AG09319 (cell line): ENCODE measurements at places on chromosomes 16 and 17.

DNA sequence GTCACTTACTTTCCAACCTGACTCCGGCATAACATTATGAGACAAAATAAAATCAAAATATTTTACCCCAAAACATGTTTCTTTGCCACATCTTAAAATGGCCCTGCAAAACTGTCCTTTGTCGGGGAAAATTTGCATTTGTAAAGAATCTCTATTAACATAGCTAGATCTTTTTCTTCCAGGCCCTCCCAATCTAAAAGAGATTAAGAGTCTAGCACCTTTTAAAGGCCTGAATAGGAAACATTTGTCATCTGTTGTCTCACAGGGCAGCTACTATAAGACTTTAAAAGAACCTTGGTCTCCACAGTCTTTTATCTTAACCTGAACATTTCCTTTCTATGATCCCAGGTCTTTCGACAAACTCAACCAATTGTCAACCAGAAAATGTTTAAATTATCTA is 18.1 kb upstream of the DHRS7B start:
- DNase-seq = no peak

DNA sequence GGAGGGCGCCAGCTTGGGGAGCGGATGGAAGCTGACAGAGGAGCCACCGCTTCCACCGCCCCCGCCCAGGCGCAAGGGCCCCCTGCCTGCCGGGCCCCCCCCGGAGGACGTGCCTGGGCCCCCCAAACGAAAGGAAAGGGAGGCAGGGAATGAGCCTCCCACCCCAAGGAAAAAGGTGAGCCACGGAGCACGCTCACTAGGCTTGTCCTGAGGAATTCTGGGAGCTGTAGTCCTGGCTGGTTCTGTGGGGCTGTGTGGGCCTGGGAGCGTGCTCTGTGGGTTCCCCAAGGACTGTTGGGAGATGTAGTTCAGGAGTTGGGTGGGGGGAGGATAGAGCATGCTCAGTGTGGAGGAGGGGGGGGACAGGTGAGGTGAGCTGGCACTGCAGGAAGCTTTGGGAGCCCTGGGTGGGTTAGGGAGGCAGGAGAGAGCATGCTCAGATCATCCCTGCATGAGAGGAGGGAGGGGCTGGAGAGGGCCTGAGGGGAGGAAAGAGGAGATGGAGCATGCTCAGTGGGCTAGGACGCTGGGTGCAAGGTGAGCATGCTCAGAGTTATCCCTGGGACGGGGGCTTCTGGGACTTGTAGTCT is 4.5 kb downstream of the FBXL19 start:
- no peak for DNase-seq

GRCh38 chr17:13478326-13478830 is 123.4 kb downstream of the HS3ST3A1 start:
- DNase-seq = no peak

- DNase-seq = no peak
Observed at GRCh38 chr16:67551091-67551490, 11.2 kb upstream of the CTCF start.

GRCh38 chr17:80559825-80560251 is 15.2 kb downstream of the RPTOR start:
- DNase-seq = no peak

DNA sequence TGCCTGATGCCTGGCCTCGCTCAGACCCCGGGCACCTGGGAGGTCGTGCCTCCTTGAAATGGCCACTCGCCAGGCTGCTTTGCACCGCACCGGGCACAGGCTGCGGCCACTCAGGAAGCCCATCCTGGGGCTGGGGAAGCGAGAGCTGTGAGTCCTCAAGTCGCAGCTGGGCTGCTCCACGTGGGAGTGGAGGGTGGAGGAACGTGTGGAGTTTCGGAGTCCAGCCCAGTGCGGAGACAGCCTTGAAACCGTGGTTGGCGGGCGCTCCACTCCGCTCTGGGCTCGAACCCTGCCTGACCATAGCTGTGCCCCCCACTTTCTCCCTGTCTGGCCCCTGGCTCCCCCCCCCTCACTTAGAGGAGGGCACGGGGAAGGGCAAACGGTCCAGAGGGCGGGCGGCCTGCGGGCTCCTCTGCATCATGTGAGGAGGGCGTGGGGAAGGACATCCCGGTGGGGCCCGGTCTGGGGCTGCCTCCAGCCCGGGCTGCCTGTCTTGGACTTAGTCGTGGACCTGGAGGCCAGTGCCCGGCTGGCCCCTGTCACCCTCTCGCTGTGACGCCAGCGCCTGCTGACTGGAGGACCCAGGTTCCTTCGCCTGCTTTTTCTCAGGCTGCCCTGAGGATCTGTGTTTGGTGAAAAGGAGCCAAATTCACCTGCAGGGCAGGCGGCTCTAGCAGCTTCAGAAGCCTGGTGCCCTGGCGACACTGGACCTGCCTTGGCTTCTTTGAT is 2.5 kb downstream of the UBE2I start:
- DNase-seq = no peak

DNA sequence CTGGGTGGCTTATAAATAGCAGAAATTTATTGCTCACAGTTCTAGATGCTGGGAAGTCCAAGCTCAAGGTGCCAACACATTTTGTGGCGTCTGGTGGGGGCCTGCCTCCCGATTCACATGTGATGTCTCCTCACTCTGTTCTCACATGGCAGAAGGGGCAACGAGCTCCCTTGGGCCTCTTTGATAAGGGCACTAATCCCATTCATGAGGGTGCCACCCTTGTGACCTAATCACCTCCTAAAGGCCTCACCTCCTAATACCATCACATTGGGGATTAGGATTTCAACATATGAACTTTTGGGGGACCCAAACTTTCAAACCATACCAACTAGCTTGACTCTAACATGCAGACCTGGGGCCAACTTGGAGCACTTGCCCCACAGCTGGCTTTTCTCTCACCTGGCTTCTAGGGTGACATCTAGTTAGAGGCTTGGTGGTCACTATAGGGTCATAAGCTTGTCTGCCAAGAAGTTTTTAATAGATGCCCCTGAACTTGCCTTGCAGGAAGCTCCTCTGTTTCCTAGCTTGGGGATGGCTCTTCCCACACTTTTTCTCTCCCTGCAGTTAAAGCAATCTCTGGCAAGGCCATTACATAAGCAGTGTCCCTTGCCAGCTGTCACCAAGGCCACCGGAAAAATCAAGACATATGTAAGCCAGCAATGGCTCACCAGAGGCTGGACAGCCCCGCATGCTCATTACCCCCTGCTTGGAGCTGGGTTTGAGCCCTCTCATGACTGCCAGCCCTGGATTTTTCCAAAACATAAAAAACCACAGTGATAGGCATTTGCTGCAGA is 8.4 kb upstream of the MED9 start:
- no peak for DNase-seq

DNA sequence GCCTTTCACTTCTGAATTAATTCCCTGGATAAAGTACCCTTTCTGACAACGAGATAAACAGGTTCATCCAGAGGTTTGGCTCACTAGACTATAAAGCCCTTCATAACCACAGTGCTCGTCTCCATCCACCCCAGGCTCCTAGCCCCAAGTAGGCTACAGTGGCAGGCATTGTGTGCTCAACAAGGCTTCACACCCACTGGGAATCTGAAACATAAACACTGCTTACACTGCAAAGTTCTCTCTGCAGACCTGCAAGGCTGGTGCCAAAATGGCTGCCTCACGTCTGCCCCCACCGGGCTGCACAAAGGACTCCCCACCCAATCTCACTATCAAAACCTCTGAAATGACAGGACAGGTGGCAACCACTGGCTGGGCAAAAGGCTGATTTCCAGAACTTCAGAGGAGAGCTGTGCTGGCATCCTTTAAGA is 5.1 kb upstream of the HLF start:
- DNase-seq = no peak

DNA sequence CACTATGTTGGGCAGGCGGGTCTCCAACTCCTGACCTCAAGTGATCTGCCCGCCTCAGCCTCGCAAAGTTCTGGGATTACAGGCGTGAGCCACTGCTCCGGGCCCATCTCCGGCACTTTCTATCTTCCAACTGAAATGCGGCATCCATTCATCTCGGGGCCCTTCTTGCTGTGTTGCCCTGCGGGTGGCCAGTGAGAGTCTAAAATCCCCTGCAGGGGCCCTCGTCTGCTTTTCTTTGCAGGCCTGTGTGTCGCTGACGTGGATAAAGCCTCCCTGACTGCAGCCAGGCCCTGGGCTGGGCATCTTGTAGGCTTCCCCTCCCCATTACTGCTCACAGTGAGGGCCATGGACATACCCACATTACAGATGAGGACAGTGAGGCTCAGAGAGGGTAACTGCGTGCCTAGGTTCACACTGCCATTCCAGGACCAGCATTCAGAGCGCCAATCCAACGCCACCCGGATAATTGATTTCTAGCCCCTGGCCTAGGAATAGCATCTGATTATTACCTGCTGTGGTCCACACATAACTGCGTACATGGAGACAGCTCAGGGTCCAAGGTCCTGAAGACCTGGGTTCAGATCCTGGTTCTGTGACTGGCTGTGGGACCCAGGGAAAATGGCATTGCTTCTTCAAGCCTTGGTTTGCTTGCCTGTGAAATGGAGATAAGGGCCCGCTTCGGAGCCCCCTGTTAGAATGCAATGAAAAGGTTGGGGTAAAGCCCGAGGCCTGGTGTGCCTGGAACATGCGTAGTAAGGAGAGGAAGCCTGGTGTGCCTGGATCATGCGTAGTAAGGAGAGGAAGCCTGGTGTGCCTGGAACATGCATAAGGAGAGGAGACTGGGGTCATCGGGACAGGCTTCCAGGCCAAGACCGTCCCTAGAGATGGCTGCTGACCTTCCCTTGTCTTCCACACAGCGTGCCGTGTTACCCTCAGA is 25.0 kb downstream of the CRISPLD2 start:
- DNase-seq = no peak

DNA sequence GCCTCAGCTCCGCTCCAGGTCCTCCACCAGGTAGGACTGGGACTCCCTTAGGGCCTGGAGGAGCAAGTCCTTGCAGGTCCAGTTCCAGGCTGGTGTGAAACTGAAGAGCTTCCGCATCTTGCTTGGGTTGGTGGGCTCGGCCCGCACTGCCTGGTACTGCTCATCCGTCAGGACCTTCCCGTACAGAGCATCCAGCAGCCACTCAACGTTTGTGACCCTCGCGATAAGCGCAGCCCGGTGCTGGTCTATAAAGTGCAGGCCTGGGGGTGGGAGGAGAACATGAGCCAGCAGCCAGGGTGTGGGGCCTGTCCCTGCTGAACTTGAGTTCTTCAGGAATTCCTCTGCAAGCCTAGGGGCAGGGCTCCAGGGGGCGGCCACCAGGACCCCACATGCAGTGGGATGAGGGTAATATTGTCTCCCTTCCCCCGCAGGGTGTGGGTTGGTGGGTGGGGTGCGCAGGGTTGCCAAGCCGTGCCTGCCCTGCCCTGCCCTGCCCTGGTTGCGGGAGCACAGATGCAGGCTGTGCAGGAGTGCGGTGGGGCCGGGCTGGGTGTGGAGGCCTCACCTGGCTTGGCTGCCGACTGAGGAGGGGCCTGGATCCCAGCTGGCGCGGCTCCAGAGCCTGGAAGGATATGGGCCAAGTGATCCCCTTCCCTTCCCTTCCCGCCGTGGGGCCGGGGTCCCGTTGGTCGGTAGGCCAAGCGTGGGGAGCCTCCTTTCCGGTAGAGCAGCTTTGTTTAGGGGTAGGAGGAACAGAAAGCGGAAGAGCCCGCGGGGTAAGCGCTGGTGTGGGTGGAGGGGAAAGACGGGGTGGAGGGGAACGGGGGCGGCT is 762 bp downstream of the PYCARD start:
- no peak for DNase-seq

DNA sequence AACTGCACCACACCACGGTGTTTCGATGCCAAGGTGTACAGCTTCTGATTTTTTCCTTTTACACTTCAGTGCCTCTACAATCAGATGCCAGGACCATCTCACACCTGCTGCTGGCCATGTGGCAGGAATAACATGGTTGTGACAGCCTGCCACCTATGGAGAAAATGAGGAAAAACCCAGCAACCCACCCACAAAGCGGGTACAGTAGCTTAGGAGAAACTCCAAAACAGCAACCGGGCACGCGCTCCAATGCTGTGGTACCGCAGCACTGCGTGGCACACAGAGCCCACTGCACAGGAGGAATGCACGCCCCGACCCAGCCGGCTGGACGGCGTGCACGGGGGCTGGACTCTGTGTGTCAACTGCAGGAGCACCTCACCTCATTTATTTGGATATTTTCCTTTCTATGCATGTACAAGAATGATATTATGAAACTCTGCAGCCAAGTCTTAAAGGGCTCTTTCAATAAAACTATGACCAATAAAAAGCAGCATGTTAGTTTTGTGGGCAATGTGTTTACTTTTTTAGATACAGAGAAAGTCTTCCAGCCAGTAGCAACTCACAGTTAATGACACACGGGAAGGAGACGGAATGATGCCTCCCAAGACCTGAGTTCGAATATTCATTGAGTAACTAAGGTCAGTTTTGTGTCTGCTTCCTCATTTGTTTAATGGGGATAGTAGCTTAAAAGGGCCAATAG is 45.9 kb downstream of the MAP1LC3B start:
- no peak for DNase-seq

- no peak for DNase-seq
Observed at GRCh38 chr17:61209106-61209439, 190.6 kb upstream of the TBX2 start.
